ENCODE measurements at places on chromosomes 3 and 15.

GRCh38 chr3:129023909-129024308, 22.8 kb downstream of the EFCC1 start:
- no peak for DNase-seq

- no peak for DNase-seq
Measured at GRCh38 chr3:131819381-131820055, 215.3 kb downstream of the CPNE4 start.

DNA sequence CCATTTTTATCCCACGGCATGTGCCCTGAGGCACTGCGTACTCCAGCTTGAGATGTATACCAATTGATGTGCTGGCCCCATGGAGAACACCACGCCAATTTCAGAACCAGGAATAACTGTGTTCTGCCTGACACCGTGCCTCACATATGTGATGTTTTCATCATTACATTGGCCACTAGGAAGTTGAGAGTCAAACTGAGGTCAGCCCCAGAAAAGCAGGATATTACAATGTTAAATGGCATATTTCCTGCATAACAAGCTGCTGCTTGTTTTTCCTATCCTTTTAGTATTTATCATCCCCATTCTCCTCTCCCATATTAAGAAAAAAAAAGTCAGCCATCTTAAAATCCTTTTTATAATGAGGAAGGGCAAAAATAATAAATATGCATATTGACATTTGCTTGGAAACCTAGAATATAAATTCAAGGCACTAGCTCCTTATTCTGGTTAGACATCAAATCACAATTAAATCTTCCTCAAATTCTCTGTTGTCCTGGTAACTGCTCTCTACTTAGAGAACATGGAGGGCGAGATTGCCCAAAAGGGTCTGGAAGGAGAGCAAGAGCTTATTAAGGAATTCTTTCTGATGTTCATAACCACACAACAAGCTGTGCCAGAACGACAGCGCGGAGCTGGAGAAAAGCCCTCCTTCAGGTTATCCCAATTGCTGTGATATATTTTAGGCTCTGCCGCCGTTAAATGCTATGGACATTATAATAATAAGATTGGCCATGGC, 112.6 kb downstream of the UACA start:
- DNase-seq = no peak

DNA sequence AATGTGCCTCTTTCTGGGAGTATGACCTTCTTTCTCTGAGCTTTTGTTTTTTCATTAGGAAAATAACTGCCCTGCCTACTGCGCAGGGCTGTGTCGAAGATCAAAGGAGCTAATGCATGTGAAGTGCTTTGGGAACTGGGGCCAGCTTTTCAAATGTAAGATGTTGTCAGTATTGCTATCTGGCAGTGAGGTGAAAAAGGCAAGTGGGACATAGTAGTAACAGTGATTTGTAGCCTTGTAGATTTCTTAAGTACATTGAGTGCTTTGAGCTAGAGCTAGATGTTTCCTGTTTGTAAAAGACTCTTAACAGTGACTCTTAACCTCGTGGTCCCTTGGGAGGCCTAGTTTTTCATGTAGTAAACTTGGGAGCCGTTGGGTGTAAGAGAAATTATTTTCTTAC, 126.5 kb downstream of the ECT2 start:
- no peak for DNase-seq

- no peak for DNase-seq
Measured at GRCh38 chr3:30085486-30085885, 520.9 kb upstream of the TGFBR2 start.

DNA sequence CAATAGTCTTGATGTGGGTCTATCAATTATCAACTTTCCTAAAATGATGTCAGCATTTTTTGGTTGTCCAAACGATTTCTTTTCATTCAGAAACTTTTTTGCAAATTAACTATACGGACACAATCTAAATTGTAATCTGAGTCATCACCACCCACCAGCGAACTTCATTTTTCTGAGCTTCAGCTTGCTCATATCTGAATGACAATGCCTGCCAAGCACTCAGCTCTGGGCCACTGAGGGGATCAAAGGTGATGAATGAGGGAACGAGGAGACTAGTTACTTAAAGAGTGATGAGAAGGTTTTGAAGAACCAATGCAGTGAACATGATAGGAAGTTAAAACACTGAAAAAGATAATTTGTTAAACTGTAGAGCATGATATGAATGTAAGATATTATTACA, 14.9 kb upstream of the TBC1D23 start:
- DNase-seq = peak; percentile 51
